CD4-positive, alpha-beta T cell treated with Interleukin-12 subunit alpha and Interleukin-12 subunit beta, for 1 hour (primary cell): ENCODE measurements at places on chromosomes 2 and 18.

GRCh38 chr2:53994818-53995808 lies 24.3 kb upstream of the PSME4 start:
- peak; percentile 75 for DNase-seq

DNA sequence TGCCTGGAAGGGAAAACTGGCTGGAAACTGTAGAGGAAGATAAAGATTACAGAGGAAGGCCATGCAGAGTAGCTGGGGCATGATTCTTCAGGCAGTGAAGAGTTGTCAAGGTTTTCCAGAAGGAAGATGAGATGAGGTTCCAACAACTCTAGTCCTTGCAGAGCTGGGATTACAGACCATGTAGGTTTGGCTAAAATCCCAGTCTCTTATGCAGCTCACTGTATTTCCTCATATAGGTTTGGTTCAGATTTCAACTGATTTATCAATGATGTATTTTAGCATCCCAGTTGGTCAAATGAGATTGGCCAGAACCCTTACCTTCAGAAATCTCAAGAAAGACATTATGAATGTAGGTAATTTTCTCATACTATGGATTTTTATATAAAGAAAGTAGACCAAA lies 16.4 kb downstream of the FAP start:
- no peak for DNase-seq

GRCh38 chr18:22339913-22340312 lies 77.8 kb downstream of the CTAGE1 start:
- DNase-seq, result no peak

DNA sequence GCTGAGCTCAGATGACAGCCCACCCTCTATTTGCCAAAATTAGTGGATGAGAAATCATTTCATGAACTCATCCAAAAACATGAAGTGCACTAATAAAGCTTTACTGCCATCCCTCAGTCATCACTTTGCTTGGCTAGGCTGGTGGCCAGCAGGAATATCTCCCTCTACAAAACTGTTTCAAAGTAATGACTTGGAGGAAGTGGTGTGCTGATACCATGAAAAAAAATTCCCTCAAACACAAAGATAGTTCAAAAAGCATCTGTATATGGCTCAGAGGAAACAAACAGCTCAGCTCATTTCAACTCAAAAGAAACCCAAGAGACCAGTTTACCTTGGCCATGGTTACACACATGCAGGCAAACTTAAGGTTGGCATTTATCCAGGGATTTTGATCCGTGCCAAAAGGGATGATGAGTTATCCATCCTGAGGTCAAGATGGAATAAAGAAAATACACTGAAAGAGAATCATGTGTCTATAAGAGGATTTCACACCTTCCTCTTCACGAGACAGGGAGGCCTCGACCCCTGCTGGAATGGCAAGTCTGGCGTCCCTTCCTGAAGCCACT lies 18.4 kb upstream of the WIPF1 start:
- peak; percentile 39 for DNase-seq

DNA sequence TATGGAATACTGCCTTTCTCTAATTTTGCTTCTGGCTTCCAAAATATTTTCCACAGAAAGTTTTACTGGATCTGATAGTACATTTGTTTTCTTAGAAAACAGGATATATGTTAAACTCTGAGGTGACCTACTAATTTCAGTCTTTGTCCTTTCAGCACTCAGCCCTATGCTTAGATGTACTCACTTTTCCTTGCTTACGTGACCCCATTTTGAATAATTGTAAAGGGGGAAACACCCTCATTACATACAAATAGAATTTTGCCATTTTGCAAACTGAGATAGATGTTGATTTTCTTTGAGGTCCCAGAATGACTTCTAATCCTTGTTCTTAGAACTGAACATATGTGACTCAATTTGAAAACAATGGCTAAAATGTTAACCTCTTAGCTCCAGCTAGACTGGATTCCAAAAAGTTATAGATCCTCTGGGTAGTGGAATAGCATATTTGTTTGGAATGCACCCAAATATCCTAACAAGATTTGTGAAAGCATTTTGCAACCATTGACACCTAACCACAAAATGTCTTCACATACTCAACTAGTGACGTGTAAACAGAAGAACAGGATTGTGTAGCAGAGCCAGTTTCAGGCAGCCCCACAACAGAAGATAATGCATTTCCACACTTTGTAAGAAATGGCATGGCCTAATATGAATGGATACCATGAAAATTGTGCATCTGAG lies 44.8 kb upstream of the EHBP1 start:
- no peak for DNase-seq

- DNase-seq, result no peak
Measured at GRCh38 chr2:2564300-2565078, 233.4 kb upstream of the MYT1L start.

- no peak for DNase-seq
Measured at GRCh38 chr18:8386669-8387380, 222.4 kb upstream of the RAB12 start.

GRCh38 chr2:64923385-64923710 lies 65.9 kb upstream of the SLC1A4 start:
- DNase-seq, result no peak

DNA sequence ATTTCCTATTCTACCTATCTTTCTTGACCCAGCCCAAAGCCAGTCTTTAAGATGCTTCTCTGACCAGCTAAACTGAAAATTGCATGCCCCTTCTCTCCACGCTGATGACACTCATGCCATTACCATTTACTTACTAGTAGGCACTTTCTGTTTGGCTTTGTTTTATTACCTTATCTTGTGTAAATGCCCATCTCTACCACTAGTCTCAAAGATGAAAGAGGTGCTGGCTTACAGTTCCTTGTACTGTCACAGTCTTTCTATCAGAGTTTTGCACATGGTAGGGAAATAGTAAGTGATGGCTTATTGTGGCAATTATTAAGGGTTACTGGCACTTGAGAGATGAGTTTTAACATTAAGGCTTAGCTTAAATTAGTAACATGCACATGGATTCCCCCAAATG lies 352.1 kb downstream of the RBM43 start:
- DNase-seq, result no peak

DNA sequence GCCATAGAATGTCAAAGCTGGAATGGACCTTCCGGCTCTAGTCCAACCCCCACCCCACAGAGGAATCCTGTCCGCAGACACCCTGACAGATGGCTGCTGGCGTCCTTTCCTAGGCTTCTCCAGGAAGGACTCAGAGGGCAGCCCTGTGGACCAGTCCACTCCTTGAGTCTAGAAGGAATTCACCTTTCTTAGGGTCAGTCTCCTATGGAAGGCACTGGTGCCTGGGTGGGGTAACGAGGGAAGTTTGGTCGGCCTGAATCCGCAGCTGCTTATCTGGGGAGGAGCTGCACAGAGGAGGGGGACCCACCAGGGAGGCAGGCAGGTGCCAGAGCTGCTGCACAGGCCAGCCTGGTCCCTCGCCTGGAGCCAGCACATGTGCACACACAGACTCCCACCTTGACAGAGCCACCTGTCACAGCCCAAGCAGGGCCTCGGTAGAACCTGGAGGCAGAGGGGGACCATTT lies 2.5 kb downstream of the DNMT3A start:
- DNase-seq, result no peak

- no peak for DNase-seq
Measured at GRCh38 chr18:26721854-26722564, 143.5 kb downstream of the AQP4 start.

DNA sequence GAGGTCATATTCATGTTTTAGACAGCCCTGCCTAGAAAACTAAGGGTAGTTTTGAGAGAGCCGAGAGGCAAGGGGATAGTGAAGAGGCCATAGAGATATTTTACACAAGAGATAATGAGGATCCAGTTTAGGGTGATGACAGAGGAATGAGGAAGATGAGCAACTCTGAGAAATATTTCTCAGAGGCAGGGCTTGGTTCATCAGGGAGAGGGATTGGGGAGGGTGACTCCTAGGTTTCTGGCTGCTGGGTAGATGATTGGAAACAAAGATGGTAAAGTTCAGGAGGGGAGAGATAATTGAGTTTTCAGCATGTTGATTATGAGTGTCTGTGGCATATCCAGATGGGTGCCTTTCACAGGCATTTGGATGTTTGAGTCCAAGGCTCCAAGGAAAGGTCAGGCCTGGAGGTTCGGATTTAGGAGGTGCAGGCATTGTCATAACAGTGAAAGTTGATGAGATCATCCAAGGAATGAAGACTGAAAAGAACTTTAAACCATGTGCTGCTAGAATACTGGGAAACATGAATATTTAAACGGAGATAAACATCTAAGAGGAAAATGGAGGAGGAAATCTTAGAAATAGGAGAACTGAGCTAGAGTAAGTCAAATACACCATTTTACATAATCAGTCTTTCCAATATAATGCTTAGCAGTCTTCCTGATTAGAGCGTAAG lies 7.4 kb downstream of the MYL12B start:
- no peak for DNase-seq

DNA sequence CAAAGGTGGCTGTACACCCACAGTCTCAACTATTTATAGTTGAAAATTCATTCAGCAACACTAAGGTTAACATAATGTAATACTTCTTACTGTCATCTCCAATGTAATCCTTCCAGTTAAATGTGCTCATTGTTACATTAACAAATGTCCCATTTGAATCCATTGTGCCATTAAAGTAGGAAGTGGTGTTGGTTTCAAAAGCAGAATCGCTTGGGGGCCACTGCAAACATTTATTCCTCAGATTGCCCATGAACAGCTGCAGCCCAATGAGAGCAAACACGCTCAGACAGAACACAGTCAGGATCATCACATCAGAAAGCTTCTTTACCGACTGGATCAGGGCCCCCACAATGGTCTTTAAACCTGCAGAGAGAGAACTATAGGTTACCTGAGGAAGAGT lies 41.4 kb downstream of the SCN3A start:
- DNase-seq, result no peak

DNA sequence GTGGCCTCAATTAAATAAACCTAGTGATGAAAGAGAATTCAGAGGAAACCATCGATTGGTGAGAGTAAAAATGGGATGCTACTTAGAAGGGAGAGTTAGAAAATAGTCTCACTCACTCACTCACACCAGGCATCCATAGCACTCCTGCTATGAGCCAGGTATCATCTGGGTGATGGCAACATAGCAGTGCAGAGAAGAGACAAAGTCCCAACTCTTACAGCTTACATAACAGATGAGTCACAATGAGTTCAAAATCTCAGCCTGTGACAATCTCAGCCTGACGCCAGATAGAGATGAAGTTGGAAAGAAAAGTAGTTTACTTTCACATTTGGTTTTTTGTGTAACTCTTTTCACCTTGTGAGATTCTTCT lies 55.4 kb upstream of the THOC1 start:
- no peak for DNase-seq

DNA sequence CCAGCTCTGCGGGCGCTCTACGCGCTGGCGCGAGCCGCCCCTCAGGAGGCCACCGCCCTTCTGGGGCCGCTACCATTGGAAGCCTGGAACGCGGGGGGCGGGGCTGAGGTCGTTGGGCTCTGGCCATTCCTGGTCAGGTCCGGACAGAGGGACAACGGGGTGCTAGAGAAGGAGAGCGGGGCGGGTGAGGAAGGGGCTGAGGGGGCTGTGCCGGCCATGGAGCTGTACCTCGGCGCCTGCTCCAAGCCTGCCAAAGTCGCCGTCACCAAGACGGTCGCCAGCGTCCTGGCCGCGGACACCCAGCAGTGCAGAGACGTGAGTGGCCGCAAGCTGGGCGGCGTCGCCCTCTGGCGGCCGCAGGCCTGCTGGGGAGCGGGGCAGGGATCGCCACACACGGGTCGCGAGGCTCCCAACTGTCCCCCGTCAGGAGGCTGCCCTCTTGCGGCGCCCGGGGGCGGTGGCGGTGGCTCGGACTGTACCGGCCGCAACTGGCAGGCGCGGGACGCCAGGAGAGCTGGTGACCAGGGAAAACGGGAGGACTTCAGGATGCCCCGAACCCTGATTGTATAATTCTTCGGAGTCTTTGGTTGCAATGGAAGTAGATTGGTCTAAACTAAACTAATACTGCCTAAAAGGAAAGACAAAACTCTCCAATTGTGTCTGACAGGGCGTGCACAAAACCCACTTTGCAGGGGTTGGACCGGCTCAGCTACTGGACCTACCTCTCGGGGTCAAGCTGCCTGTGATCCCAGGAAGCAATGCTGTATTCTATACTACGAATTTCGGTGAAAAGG lies at the start of gene FSIP2:
TSS of gene FSIP2 (plus strand) at position 126 of the 794 bp plus-strand sequence. CDS start at position 217, 91 bp downstream.
- no peak for DNase-seq

- no peak for DNase-seq
Measured at GRCh38 chr2:85504778-85505261, 34.1 kb upstream of the MAT2A start.

GRCh38 chr2:207801259-207801658 lies 31.6 kb upstream of the FZD5 start:
- no peak for DNase-seq

- DNase-seq, result no peak
Measured at GRCh38 chr2:96225016-96225533, 16.4 kb upstream of the STARD7 start.

DNA sequence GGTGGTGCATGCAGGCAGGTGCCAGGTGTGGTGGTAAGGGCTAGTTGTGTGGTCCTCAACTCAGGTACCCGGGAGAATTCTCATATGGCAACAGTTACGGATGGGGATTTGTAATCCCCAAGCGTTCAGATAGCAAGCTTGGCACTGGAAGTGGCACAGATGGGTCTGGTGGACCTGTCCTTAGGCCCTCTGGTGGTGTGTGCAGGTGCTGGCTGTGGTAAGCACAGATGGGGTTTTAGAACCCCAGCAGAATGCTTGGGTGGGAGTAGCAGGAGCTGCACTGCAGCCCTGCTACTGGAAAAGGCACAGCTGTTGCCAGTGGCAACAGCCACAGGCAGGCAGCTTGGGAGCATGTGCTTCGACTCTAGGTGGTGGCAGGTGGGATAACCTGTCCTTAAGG lies 948.2 kb upstream of the FAM98A start:
- DNase-seq, result no peak

- DNase-seq, result no peak
Measured at GRCh38 chr18:53796040-53796729, 428.3 kb downstream of the MBD2 start.

DNA sequence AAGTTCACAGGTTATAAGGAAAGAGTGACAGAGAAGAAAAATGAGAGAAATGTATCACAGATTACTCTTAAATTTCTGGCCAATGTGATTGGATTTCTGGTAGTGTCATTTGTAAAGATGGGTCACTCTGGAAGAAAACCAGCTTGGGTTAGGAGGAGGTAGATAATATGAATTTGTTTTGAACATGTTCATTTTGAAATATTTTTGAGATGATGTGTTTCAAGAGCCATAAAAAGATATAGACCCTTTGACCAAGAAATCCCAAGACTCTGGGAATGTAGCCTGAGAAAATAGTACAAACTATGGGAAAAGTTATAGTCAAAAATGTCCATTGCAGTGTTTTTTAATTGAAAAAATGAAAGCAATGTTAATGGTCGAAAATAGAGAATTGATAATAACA lies 70.7 kb downstream of the CALCRL start:
- DNase-seq, result no peak

GRCh38 chr2:9665898-9666297 lies 35.1 kb upstream of the YWHAQ start:
- no peak for DNase-seq

- DNase-seq, result no peak
Measured at GRCh38 chr2:86454238-86454637, 13.1 kb downstream of the KDM3A start.
